ENCODE measurements at places on chromosomes 1 and 21. TPM values are rescaled to one million over a fixed set of nuclear protein-coding genes. Genes with fewer than 3 reads are reported as not detected.

The LAMB3 gene
- 19.4 TPM for total RNA-seq

The PLEKHG5 gene
- total RNA-seq, result 3.9 TPM

The PDZK1 gene
- total RNA-seq, result 1.1 TPM

The JAM2 gene
- total RNA-seq, result 0.06 TPM

The DEPDC1 gene
- total RNA-seq, result 15.3 TPM

The CACYBP gene
- 218 TPM for total RNA-seq
